ENCODE measurements at places on chromosomes 5 and 9.

- no peak for DNase-seq
Measured at GRCh38 chr5:142179776-142180387, 71.3 kb downstream of the NDFIP1 start.

GRCh38 chr9:132757016-132757415, 86.8 kb downstream of the GTF3C4 start:
- DNase-seq: no peak

GRCh38 chr5:174166231-174167079, 120.9 kb downstream of the NSG2 start:
- no peak for DNase-seq

- no peak for DNase-seq
Measured at GRCh38 chr5:62920856-62921255, 342.2 kb downstream of the LRRC70 start.

DNA sequence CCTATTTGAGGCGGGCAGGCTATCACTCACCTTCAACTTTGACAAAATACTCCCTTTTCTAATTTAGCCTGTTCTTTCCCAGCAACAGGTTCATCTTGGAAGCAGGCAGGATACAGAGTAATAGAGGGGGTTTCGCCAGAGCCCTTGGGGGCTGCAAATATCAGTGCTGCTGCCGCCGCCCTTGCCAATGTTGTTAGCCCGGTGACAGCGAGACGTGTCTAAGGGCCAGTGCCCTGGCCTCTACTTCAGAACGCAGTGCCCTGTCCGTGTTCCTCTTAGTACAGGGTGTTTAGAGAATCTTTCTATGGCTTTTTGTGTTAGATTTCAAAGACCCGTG, 703 bp downstream of the FAM120AOS start:
- DNase-seq: no peak

DNA sequence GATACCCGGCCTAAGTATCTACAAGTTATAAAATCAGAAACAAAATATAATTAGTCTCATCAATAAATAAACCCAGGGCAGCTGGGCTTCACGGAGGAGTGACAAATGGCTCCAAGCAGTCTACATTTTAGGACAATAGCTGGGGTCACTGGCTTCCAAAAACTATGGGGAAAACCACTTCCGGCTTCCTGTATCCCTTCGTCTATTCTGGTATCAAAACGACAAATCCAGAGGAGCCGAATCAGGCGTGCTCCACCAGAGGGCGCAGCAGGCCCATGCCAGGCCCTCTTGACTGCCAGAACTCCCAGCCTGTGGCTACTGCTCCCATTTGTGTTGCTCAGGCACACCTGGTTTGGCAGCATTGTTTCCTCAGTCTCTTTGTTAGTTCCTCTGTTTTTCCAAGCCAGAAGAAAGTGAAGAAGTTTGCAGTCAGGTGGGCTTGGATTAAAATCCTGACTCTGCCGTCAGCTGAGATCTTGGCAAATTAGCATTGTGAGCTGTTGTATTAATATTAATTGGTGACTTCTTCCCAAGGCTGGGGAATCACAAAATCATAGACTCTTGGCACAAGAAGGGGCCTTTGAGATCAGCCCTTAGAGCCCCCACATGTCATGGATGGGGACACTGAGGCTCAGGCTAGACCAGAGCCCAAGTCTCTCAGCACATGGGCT, 11.6 kb upstream of the RAB14 start:
- peak; percentile 70 for DNase-seq

DNA sequence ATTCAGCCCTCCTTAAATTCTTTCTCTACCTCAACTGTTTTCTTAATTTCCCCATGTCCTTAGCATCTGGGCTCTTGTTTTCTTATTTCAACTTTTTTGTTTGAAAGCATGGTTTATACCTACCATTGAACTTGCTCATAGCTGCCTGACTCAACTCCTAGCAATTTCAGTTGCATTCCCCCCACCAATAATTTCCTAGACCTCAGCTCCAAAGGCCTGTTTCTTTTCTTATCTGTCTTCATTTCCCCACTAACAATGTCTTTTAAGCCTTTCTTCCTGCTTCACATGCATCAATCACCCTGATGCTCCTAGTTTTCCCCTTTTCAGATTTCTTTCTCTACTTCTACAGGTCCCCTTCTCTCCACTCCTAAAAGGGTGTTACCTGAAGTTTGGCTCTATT, 129.7 kb upstream of the PDE4D start:
- DNase-seq: no peak

GRCh38 chr9:27041746-27042145, 36.3 kb upstream of the LRRC19 start:
- no peak for DNase-seq

- DNase-seq: no peak
Measured at GRCh38 chr5:75706775-75707174, 10.5 kb downstream of the POC5 start.

DNA sequence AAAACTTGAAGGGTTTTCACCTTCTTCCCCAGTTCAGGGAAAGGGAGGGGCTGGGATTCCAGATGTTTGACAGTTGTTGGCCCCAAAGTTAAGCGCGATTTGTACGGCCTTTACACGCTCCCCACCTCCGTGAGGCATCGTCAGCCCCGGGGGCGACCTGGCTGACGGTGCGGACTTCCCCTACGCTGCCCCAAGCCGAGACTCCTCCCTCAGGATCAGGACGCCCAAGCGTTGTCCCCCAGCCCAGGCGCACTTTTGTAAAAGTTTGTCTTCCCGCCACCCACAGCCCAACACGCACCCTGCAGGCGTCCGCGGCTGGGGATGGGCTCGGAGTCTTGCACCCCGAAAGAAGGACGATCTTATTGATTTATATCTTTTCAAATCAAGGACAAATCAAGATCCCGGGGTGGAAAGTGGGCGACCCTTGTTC, 713 bp downstream of the MOB3B start:
- peak; percentile 38 for DNase-seq

GRCh38 chr9:124012368-124013301, 1.1 kb downstream of the LHX2 start:
- no peak for DNase-seq

DNA sequence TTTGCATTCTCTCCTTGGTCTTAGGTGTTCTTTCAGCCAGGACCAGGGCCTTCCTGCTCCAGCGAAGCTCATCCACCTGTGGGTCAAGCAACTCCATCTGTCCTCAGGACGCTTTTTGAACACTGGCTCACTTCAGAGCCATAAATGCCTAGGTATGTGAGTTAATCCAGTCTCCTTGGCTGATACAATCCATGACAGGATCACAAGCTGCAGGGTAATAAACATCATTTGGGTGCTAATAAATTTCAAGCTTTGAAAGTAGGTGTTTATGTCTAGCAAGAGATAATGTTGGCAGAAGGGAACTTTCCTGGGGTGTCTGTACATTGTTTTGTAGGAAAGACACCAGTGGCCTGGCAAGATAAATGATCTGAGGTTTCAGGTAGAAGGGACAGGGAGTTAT, 159.2 kb upstream of the TUT7 start:
- no peak for DNase-seq

GRCh38 chr5:82597437-82597836, 319.3 kb upstream of the RPS23 start:
- no peak for DNase-seq

DNA sequence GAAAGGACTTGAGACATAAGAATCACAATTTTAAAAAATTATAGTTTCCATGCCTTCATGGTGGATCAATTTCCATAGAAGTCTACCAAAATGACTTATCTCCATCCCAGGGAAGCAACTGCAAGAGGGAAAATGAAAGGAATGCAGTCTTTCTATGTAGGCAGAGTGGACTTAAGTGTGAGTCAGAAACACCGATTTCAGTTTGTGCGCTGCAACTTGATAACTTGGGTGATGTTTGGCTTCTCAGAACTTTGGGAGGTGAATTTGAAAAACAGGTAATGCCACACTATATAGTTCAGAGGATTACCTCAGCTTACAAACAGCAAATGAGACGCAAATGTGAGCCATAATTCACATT, 708 bp upstream of the CSNK1G3 start:
- no peak for DNase-seq

GRCh38 chr9:69768716-69769115, 8.9 kb upstream of the PTAR1 start:
- no peak for DNase-seq

- no peak for DNase-seq
Measured at GRCh38 chr5:41416336-41416735, 94.1 kb downstream of the PLCXD3 start.

DNA sequence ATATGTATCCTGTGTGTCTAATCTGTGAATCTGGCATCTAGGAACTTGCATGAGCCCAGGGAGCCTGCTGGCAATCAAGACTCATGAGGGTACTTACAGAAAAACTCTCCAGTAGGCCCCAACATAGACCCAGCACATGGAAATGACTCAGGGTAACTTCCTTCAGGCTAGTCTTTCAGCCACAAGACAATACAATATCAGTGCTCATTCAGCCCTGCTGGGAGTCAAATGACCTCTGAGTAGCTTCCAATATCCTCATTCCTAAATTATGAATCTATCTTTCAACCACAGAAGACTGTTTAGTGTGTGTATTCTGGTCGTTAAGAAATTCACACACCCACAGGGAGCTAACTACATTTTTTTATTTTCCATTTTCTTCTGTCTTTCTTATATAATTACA, 1273.0 kb downstream of the EFNA5 start:
- DNase-seq: no peak

GRCh38 chr9:131395157-131396098, 1.5 kb downstream of the PRRC2B start:
- peak; percentile 53 for DNase-seq

DNA sequence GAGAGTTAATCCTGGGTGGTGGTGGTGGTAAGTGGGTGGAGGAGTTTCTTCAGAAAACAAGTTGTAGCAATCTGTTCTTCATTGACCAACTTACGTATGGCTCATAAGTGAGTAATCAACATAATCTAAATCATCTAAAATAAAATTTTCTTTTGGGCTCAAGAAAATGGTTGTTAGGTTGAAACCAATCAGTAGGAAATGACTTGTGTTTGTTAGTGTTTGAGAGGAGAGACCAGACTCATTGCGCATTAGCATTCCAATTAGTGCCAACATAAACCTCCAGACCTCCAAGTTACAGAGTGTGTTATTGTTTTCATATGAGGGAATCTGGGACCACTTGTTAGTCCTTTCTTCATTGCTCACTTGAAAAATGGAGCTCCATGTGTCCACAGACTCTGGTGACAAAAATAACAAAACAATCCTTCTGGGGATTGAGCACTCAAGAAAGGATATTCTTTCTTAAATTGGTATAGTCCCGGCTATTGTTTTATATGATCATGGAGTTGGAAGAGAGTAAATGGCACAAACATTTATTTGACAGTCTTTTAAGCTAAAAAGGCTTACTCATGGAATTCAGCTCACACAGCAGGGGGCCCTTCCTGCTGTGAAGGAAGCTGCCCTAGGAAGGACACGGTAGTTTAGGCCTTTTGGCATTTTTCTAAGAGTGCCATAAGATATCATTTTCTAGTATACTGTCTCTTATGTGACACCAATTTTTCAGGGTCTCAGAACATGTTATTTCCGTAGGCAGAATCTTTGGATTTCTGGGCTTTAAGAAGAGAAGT, 441.1 kb downstream of the EBF1 start:
- DNase-seq: no peak

GRCh38 chr5:119332208-119332607, 23.6 kb upstream of the TNFAIP8 start:
- no peak for DNase-seq

DNA sequence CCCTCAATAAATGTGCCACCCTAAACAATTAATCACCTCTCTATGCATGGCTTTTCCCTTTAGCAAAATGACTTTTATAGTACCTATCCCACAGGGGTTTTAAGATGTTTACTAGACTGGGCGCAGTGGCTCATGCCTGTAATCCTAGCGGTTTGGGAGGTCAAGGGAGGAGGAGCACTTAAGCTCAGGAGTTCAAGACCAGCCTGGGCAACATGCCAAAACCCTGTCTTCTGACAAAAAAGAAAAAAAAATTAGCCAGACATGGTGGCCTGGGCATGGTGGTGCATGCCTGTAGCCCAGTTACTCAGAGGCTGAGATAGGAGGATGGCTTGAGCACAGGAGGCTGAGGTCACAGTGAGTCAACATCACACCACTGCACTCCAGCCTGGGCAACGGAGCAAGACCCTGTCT, 13.5 kb downstream of the SH3TC2 start:
- DNase-seq: no peak

DNA sequence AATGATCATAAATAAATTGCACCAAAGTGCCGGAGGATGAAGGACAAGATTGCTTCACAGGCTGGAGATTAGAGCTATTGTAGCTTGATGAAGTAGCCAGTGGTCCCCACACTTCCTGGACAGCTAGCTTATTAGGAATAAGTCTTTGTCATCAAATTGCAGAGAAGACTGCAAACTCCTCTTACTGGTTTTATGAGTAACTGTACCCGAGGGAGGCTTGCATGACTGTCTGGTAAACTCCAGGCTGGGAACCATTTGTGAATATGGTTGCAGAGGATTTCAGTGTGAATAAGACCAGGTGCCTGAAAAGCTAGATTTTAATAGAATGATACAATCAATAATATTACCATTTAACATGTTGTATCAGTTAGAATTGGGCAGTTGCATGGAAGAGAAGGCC, 36.5 kb upstream of the SEMA5A start:
- DNase-seq: no peak

DNA sequence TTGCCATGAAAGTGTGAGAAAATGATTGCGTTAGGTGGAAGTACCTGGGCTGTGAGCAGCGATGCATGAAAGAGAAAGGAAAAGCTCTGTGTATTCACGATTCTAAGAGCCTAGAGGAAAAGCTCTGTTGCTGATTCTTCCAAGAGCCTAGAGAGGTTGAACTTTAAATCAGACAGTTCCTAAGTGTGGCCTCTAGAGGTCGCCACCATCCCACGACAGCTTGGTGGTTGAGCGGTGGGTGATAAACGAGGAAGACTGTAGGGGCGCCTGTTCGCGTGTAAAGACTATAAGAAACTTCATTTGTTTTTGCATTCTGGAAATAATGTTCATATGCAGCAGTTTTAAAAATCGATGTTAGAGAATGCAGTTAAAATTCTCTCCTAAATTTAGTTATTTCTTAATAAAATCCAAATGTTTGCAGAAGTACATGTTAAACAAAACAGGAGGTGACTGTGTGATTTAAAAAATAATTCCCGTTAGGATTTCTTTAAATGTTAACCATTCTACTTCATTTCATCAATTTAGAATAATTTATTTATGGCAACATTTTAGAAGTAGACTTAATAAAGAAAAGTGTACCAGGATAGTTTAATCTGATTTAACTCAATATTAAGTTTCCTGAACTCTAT, 107.7 kb downstream of the TENT4A start:
- DNase-seq: peak; percentile 38

DNA sequence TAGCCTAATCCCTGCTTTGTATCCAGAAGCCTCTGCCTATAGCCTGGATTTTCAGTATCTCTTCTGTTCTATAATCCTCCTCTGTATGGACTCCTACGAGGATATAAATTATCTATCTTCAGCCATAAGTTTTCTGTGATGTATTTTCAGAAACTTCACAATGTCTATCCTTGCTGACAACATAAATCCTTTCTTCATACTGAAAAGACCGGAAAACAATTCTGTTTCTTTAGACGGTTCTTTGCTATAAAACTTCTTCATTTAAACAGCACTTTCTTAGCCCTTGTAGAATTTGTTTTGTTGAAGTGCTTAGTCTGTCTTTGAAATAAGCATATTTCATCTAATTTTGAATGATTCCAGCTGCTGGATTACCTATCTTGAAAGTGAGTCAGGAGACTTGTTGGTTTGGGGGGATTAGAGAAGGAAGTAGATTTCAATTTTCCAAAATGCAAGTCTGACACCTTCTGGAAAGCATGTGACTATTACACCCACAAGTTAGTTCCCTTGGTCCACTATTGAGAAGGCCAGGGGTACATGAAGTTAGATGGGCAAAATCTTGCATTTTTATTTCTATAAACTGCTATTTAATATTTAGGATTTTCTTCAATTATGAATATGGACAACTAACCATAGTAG, 96.3 kb upstream of the RANBP3L start:
- DNase-seq: no peak

Measured in stimulated activated CD4-positive, alpha-beta T cell treated with anti-CD3 and anti-CD28 coated beads, Interleukin-12 subunit alpha, Interleukin-12 subunit beta, amount 100 ng/mL, for 4 hours (primary cell).